ENCODE measurements at places on chromosomes 2 and 18.

DNA sequence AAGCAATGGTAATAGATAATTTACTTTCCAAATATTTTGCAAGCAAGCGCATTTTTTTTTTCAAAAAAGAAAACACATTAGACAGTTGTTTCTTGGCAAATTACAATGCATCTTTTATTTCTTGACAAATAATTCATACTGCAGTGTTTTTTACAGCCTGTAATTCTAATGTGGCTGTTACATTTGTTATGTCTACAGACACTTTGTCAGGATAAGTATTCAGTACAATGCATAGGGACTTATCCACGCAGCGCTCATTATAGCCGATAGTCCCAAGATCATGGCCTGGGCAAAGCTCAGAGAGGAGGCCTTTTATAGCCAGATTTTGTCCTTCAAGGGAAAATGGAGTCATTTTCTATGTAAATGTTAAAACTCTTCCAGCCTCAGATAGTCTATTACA, 123.0 kb upstream of the FANCL start:
- DNase-seq = no peak

GRCh38 chr2:156511122-156511521, 74.9 kb downstream of the GPD2 start:
- DNase-seq = no peak

DNA sequence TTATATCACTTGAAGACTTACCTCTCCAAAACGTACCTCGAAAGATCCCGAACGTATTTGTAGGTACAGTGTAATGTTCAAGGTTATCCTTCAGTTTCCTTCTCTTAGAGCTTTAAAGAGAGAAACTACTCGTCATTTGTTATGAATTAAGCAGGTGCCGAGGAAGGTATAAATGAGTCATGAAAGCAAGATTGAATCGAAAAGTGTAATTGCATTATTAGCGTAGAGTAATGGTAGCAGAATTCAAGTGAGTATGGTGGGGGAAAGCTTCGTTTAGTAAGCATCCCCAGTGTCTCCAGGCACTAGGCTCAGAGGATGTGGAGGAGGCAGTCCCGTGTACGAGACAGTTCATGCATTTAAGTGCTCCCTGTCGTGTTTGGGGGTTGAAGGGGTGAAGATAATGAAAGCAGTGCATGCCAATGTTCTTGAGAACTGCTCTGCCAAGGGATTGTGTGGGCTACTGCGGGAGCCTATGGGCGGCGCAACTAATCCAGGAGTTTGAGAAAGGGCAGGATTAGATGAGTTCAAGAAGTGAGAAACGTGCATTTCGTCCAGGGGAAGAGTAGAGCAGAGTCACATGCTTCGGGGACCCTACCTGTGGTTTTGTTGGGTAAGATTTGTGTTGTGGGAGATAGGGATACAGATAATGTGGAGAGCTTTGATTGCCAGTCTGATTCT, 858 bp downstream of the POLR1B start:
- DNase-seq = no peak

DNA sequence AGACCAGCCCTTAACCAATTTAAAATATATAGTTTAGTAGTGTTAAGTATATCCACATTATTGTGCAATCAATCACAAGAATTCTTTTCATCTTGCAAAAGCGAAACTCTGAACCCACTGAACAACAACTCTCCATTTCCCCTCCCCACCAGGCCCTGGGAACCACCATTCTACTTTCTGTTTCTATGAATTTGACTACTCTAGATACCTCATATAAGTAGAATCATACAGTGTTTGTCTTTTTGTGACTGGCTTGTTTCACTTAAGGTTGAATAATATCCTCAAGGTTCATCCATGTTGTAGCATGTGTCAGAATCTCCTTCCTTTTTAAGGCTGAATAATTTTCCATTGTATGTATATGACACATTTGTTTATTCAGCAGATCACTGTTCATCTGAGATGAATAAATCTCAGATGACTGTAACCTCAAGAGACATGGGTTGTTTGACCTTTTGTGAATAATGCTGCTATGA, 8.1 kb upstream of the SOS1 start:
- peak; percentile 27 for DNase-seq

- no peak for DNase-seq
Observed at GRCh38 chr2:65357095-65357958, 75.1 kb downstream of the SPRED2 start.

- DNase-seq = no peak
Observed at GRCh38 chr2:1645761-1646476, 98.4 kb downstream of the PXDN start.

DNA sequence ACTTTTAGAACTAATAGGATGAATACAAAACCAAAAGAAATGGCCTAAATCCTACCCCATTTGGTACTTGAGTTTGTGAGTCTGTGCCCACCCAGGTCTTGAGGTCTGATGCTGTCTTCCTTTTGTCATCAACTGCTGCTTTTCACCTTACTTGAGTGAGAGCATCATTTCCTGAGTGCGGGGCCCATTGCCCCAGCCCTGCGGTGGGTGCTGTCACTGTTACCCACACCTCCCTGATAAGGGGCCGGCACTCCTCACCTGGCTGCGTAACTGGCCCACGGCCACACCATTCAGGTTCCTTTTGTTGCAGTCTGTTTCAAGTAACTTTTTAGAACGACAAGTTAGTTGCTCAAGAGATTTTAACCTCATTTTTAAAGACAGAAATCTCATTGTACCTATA, 25.3 kb downstream of the RAB12 start:
- DNase-seq = no peak

- no peak for DNase-seq
Observed at GRCh38 chr2:178306352-178307073, 112.2 kb downstream of the OSBPL6 start.

- DNase-seq = no peak
Observed at GRCh38 chr2:60158262-60158661, 395.2 kb downstream of the BCL11A start.

DNA sequence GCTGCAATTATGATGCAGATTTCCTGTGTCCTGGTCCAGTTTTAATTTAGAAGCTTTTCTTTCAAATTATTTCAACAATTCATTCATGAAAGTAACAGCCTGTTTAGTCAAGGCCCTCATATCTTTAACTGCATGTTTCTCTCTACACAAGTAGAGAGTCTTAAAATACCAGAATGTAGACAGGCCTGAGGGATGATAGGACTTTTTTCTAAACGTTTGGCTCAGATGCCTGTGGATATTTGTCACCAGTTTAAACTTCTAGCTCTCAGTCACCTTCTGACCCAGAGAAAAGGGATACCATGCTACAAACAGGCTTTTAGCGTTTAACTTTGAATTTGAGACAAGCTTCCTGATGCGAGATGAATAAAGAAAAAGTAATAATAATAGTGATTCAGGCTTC, 15.7 kb downstream of the COL5A2 start:
- DNase-seq = no peak

DNA sequence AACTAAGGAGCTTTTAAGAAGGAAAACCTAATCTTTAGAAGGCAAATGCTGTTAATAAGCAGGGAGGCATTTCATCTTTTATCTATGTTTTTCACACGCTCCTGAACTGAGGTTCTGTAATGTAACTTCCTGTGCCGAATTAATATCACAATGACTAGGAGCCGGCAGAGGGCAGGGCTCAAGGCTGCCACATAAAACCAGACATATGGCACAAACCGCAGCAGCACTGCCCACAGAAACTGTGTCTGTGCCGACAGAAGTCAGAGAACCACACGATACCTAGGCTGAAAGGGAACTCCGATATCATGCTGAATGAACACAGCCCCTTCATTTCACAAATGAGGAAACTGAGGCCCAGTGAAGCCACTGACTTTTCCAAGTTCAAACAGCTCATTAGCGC, 112.1 kb downstream of the EIPR1 start:
- DNase-seq = no peak

GRCh38 chr2:205189301-205189700, 493.0 kb upstream of the NRP2 start:
- DNase-seq = no peak

DNA sequence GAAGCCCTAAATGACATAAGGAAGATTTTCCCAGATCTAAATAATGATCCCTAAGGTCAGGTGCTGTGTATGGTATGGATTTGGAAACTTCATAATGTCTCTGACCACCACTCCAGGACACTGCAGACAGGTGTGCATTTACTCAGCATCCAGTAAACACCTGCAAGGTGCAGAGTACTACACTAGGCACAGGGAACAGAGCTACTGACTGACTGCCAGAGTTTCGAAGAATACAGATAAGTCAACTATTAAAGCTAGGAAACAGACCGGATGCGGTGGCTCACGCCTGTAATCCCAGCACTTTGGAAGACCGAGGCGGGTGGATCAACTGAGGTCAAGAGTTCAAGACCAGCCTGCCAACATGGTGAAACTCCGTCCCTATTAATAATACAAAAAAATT, 65.0 kb downstream of the ATP8B1 start:
- no peak for DNase-seq

DNA sequence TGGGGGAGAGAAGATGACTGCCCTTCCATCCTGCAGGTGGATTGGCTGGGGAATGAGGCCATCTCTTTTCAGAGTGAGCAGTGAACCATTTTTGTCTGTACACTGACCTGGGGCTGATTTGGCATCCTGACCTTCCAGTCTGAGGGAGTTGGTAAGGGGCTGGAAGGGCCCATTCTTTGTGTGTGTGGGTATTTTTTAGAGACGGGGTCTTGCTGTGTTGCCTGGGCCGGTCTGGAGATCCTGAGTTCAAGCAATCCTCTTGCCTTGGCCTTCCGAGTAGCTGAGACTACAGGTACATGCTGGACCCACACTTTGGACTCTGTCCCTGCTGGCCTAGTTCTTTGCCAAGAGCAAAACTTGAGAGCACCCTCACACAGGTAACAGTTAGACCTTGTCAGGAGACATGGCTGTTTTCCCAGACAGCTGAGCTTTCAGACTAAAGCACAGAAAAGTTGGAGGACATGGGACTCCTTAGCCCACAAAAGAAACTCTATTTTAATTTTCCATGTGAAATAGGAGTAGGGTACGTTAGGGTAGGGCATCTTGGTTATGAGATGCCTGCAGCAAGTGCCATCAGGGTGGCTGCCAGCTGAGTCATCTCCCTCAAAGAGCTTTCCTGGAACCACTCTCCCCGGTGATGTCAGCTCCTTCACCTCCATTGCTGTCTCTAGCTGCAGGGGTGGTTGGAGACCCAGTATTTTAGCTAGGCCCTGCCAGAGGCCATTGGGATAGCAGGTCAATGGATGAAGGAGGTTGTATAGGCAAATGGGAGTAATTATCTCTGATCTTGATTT, 60.7 kb downstream of the DGKD start:
- DNase-seq = no peak

DNA sequence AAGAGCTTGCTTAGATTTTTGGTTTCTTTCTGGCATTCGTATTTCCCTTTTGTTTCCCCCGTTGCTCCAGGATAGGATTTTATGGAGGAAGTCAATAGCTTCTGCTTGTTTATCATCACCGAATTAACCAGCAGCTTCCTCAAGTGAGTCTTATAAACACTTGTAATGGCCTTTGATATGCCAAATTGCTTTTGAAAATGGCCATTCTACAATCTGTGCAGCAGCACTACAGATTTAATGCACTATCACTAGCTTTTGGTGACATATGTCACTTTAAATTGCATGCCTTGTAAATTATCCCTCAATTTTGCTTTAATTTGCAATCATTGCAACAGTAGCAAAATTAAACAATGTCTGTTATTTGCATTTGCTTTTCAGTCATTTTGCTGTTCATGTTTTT, 774.7 kb downstream of the METTL4 start:
- no peak for DNase-seq

GRCh38 chr2:167703441-167703840, 544.0 kb downstream of the STK39 start:
- DNase-seq = no peak

- DNase-seq = no peak
Observed at GRCh38 chr2:121804340-121804739, 48.9 kb downstream of the TSN start.

DNA sequence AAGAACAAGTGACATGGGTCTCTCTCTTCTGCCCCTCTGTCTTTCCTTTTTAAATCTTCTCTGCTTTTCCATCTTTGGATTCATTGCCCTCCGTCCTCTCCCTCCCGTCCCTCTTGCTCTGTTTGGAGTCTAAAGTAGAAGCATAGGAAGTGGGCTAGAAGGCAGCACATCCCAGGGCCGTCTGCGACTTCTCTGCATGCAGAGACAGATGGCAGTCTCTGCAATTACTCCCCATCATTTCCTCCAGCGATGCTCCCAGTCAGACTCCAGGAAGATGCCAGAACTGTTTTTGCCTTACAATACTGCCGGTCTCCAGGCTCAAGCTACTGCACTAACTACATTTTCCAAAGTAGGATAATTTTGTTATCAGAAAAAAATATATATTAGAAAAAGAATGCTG, 35.2 kb upstream of the LPIN2 start:
- no peak for DNase-seq

DNA sequence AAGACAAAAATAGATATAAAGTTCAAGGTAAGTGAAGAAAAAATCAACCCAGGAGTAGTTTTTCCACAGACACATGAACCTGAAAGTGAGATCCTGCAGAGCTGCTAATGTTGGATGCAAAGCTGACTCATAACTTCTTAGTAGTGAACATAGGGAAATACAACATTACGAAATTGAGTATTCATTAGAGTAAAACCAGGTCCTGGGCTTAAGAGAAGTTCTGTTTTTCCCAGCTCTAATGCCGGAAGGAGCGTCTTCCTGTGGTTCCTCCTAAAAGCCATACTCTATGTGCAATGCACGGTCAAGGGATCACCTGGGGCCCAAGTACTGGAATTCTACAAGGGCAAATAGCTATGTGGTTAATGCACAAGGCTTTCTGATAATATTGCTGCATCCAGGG, 141.7 kb downstream of the RBMS1 start:
- DNase-seq = no peak

GRCh38 chr2:174703430-174703829, 60.8 kb downstream of the CHRNA1 start:
- DNase-seq = no peak

- no peak for DNase-seq
Observed at GRCh38 chr18:63953811-63954210, 4.7 kb downstream of the HMSD start.

GRCh38 chr2:172551271-172551670, 4.6 kb upstream of the PDK1 start:
- no peak for DNase-seq

GRCh38 chr2:143674051-143674450, 544.8 kb downstream of the ARHGAP15 start:
- DNase-seq = no peak

DNA sequence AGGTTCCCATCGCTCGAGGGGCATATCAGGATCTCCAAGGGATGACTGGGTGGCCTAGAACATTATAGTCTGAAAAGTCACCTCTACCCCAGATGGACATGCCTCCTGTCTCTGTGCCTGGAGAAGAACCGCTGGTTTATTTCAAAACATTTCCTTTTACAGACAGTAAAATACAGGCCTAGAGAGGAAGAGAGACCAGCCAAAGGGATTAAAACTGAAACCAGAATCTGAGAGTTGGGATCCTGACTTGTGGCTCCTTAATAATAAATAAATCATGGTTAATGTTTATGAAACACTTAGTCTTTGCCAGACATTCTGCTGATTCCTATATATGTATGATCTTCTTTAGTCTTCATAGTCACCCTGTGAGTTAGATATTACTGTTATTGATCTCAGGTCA, 153.7 kb downstream of the DDX1 start:
- no peak for DNase-seq

DNA sequence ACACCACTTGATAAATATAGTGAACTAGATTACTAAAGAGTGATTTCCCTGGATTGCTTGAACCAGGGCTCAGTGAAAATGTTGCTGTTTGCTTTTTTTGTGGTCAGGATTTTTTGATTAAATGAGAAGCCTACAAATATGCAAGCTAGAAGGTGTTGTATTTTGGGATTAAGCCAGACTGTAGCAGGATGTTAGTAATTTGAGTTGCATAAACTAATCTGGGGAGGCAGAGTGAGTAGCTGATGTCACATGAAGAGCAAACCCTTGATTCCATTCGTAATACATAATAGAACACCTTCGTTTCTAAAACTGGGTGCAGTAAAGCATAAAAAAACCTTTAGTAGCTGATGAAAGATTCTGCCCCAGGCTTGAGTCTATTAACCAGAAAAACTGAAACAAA, 32.0 kb downstream of the NEDD4L start:
- no peak for DNase-seq
